ENCODE measurements at places on chromosomes 12 and 14.

DNA sequence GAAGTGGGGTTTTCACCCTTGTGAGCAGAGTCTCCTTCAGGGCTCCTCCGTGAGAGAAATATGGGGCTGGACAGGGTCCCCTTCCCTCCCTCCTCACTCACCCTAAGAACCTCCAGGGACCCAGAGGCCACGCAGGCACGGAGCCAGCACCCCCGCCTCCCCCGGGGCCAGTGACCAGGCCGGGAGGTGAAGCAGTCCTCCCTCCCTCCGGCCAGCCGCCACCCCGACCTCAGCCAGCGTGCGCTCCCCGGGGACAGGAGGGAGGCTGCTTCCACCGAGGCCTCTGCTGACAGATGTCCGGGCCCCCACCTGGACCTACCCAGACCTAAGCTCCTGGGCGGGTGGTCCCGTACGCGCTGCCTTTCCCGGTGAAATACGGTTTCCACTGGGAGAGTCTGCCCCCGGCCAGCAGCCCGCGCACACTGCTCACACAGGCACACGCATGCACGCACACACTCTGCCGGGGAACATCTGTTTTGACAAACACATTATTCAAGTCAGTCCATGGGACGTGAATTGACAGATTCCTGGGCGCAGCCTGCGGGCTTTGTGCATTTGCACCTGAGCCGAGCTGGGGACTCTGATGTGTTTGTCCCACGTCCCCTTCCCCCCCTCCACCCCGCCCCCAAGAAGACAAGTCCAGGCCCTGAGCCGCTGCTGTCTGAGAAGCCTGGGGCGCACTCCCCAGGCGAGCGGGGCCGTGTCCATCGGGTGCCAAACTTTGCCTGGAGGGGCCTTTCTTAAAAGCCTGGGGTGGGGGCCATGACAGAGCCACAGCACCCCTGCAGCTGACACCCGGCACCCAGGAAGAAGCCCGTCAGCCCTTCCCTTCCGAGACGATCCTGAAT lies 725 bp downstream of the RIMBP2 start:
- DNase-seq, result no peak

DNA sequence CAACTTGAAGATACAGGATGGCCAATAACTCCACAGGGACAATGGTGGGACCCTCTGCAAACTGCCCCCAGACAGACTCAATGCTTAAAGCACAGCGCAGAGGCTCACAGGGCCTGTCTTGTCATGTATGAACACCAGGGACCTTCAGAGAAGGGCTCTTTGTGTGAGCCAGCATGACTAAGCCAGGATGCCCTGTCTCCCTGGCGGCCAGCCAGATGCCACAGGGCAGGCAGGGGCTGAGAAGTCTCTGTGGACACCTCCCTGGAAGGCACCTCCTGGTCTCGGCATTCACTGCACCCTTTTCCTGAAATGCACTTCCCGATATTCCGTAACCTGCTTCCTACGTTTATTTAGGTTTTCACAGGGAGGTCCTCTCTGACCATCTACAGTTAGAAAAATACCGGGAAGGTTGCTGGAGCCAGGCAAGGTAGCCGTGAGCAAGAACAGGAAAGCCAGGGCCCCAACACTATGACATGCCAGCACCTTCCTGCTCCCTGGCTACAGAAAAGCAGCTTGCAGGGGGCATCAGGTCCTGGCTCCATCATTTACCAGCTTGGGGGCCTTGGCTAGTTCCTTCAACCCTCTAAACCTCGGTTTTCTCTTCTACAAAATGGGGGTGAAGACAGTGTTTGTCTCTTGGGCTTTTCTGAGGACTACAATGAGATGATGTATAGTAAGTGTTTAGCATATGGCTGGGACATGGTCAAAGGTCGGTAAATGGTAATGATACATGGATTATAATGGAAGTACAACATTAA lies 65.0 kb downstream of the PITPNM2 start:
- DNase-seq, result no peak

DNA sequence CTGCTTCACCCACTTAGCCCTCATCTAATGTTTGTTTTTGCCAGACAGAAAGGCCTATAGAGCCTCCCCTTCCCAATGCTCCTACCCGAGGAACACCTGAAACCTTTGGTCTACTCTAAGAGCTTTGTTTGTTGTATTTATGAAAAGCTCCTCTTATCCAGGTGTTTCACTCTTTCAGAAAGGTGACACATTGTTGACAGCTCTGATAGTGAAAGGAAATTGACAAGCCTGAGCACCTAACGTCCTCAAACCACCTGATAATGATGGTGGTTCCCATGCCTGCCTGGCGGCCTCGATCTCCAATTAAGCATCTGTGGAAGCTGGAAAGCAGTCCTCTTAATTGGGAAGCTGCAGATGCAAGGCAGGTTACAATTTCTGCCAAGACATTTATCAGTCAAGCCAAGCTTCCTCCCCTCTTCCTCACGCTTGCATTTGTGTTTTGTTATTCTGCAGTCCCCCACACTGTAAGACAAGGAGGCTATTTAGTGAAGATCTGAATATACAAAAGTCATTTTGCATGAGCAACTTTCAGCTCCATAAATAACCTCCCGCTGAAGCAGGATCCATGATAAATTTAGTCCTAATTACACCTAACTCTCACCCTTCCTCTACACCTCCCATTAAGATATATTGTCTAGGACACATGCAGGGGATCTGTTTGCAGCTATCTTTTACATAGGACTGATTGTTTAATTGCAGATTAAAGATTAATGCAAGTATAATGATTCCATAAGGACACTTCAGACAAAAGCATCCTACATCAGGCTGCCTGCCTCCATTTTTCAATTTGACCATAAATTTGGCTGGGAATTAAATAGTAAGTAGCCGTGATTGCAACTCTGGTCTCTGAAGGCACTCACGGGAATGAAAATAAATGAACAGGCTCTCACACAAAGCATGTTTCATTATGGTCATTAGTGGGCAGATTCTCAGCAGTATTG lies 288.6 kb downstream of the PDZRN4 start:
- DNase-seq, result no peak

- DNase-seq, result no peak
Measured at GRCh38 chr14:60197629-60198303, 32.6 kb upstream of the DHRS7 start.

DNA sequence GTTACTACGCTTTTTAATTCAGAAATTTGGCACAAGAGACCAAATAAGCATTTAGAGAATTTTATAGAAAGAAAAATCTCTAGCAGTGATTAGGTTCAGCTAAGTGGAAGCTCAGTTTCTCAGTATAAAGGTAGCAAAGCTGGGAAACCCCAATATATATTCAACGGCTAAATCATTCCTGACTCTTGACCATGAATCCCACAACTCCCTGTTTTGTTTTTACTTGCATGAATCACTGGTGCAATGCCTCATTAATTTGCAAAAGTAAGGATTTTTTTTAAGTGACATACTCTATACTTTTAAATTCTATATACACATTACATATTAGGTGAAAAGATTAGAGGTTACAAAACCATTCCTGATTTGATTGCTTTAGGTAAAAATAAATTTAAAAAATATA lies 74.3 kb upstream of the PLEKHG7 start:
- DNase-seq, result no peak
